ENCODE measurements at places on chromosomes 16 and 17. TPM values are rescaled to one million over a fixed set of nuclear protein-coding genes. Genes with fewer than 3 reads are reported as not detected.

Gene NEK8
- total RNA-seq, result 11.9 TPM

Gene PDILT
- total RNA-seq, result not detected

Gene TVP23A
- total RNA-seq, result not detected

GRCh38 chr17:42240201-42240600 is 36.0 kb downstream of the STAT5B start:
- no peak for DNase-seq

GRCh38 chr16:1315081-1316032 is 5.9 kb downstream of the UBE2I start:
- DNase-seq, result no peak

GRCh38 chr16:71927383-71927782 is 32.1 kb downstream of the IST1 start:
- DNase-seq, result no peak

DNA sequence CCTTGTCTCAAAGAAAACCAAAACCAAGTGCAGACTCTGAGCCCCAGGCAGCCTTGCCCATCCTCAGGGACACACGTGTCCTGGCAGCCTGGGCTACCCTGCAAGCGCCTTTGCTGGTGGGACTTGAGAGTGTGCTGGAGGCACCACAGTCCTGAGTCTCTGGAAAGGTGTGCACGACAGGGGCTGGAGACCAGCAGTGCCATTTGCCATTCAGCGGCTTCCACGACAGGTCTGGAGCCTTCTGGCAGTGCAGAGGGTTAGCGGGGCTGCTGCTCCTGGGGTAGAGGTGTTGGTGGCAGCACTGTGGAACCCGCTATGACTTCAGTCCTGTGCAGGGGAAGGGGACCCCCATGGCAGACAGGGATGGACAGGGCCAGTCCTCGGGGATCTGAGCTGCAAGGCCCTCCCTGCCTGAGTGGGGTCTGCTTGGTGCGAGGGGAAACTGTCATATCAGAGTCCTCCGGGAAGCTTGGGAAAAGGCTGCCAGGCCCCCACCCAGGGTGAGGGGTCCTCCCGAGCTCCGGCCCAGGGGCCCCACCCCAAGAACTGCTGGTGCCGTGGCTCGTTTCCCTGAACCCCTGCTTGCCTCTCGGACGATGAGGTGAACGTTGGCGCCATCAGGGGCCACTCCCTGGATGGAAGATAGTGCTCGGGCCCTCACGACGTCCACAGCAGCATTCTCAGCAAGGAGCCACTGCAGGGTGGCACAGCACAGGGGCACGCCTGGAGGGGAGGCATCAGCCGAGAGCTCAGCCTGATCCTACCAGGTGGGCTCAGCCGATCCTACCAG is 6.8 kb downstream of the FAAP100 start:
- no peak for DNase-seq

DNA sequence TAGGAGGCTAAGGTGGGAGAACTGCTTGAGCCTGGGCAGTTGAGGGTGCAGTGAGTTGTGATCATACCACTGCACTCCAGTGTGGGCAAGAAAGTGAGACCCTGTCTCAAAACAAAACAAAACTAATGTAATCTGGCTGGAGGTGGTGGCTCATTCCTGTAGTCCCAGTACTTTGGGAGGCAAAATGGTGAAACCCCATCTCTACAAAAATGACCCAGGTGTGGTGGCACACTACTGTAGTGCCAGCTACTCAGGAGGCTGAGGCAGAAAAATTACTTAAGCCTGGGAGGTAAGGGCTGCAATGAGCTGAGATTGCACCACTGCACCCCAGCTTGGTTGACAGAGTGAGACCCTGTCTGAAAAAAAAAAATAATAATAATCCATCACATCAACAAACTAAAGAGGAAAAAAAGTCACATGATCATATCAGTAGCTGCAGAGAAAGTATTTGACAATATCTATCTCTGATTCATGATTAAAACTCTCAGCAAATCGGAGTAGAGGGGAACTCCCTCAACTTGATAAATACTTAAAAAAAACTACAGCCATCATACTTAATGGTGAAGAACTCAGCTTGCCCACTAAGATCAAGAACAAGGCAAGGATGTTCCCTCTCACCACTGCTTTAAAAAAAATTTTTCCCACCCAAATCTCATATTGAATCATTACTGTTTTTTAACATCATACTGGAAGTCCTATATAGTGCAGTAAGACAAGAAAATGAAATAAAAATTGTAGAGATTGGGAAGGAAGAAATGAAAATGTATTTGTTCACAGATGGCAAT is 31.0 kb downstream of the DHRS7B start:
- no peak for DNase-seq

DNA sequence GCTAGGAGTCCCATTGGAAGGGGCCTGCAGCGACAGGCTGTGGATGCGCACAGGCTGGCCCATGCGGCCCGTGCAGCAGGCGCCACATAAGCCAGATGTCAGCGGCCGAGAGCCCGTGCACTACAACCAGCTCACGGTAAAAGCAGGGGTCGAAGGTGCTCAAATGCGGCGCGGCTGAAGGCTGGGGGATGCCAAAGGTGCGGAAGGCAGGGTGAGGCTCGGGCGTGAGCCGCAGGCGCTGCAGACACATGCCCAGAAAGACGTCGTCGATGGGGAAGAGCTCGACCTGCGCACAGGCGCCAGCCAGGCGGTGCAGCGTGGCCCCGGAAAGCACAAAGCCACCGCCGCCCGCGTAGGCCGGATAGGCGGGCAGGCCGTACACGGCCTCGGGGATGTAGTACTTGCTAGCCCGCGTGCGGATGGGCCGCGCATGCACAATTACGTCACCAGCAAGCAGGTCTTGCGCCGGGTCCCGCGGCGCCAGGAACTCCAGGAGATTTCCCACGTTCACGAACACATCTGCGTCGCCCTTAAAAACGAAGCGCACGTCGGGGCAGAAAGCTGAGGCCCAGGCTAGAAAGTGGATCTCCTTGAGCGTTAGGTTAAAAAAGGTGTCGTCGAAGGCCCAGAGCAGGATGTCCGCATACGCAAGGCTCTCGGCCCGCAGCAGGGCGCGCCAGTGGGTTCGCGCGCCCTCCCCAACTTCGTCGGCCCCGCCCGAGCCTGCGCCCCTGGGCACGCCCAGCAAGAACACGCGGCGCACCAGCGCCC is 1.3 kb downstream of the B3GNT9 start:
- no peak for DNase-seq

Measured in Panc1 (cell line).